Right cardiac atrium (tissue), 5 donors: ENCODE measurements at places on chromosomes 2 and 18. TPM values are rescaled to one million over a fixed set of nuclear protein-coding genes. Genes with fewer than 3 reads are reported as not detected.

Gene REG1A
- total RNA-seq: not detected

- no peak for DNase-seq
Observed at GRCh38 chr2:185063761-185064160, 465.4 kb downstream of the ZNF804A start.

- DNase-seq: no peak
Observed at GRCh38 chr18:55856229-55856628, 268.2 kb upstream of the TCF4 start.

Gene UGT1A1
- total RNA-seq: not detected

Gene SERPINB10
- total RNA-seq: not detected

DNA sequence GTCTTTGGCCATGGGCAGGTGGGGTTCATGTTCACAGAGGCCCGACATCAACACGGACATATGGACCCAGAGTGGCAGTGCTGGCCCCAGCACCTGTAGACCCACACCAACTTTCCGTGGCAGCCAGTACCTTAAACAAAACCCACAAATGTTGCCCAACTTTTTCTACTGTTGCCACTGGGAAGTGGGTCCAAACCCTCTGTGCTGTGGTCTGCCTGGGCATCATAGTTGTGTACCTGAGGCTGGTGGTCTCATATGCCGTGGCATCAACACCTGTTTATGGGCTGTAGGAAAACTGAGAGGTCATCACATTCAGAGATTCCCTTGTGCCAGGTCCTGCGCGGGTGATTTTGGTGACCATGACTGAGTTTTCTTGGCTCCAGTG lies 79.9 kb downstream of the SH3RF3 start:
- DNase-seq: no peak

GRCh38 chr2:113905886-113906285 lies 16.0 kb downstream of the ACTR3 start:
- DNase-seq: no peak

Gene ORMDL1
- 31.5 TPM for total RNA-seq

DNA sequence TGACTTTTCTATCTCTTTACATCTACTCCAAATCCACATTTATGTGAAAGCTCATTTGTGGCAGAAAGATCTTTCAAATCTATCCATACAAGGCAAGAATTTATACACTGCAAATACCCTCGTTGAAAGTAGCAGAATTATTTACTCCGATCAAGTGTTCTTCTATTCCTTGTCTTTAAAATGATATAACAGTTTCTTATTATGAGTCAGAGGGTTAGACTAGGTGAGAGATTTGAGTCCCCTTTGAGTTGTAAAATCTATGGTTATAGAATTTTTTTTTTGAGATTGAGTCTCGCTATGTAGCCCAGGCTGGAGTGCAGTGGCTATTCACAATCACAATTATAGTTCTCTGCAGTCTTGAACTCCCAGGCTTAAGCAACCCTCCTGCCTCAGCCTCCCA lies 5.6 kb upstream of the GREB1 start:
- no peak for DNase-seq

GRCh38 chr18:26312199-26312598 lies 86.0 kb downstream of the TAF4B start:
- no peak for DNase-seq

DNA sequence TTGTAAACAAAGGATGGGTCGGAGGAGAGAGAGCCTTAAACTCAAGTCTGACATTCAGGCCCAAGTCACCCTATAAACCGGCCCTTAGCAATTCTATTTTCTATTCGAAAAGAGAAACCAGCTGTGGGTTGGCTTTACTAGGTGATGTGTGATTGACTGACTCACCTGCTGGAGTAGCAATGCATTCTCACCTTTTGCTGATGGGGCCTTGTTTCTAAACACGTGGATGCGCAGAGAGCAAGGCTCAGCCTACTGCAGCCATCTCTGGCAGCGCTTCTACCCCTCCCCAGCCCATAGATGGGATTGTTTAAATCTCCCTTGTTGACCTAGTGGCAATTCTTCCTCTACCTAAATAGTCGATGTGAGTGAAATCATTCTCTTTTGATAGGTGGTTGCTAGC lies 138.5 kb downstream of the MEIS1 start:
- DNase-seq: no peak

DNA sequence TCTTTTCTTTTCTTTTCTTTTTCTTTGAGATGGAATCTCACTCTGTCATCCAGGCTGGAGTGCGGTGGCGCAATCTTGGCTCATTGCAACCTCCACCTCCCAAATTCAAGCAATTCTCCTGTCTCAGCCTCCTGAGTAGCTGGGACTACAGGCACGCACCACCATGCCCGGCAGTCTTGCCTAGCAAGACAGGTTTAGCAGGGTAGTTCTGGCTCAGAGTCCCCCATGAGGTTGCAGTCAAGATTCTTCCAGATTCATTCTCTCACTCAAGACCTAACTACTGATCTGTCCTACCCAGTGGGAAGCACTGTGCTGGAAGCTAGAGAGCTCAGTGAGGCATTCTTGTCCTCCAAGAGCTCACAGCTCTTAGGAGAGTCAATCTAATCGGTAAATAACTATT lies 17.6 kb upstream of the ZAP70 start:
- DNase-seq: no peak

DNA sequence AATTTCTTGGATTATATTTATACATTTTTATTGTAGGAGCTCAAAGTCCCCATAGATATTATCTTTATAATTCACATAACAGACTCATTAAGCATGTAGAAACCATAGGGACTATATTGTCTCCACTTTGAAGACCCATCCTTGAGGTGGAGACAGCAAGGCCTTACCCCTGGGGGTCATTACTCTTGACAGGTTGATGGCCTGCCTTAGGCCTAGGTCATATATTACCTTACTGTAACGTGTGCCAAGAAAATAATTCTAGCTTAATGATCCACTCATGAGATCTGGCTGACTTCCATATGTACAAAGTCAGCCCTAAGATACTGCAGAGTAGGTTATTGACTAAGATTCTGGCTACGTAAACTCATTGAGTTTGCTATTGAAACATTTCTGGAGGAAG lies 65.4 kb upstream of the GLS start:
- no peak for DNase-seq

Gene PROM2
- total RNA-seq: 1.1 TPM

DNA sequence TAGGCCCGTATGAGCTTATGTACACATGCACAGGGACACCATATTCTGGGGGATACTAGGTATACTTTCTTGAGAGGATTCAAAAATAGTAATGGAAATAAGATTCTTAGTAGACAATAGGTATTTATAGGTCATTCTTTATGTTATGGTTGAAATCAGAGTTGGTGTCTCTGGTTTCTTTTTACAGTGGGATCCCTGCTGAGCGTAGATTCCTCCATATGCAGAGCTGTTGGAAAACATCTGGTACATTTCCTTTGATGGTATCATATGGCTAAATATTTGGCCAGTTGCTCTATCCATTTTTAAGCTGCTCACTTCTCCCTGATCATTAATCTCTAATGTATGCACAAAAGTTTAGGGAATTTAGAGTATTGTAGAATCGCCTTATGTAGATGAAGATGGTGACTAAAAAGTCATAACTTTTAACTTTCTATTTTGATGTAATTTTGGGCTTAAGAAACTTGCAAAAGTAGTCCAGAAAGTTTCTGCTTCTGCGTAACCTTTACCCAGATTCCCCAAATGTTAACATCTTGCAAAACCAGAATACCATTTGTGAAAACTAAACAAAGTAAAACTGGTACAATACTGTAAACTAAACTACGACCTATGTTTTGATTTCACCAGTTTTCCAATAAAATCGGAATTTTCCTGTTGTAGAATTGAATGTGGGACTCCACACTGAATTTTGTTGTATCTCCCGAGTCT lies 5.4 kb downstream of the ARHGAP28 start:
- no peak for DNase-seq

GRCh38 chr2:186485576-186485870 lies 537 bp upstream of the ZC3H15 start:
- no peak for DNase-seq

Gene SERPINB13
- not detected for total RNA-seq

DNA sequence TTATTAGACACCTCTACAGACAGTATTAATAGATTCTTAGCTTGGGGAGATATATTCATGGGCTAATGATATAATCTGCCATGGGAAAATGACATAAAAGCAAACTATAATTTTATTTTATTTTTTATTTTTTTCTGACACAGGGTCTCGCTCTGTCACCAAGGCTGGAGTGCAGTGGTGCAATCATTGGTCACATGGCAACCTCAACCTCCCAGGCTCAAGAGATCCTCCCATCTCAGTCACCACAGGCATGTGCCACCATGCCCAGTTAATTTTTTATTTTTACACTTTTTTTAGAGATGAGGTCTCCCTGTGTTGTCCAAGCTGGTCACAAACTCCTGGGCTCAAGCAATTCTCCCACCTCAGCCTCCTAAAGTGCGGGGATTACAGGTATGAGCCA lies 39.3 kb downstream of the RTN4 start:
- no peak for DNase-seq

GRCh38 chr18:7177116-7177744 lies 53.7 kb upstream of the LRRC30 start:
- DNase-seq: peak; percentile 29

Gene C1GALT1C1L
- 3.1 TPM for total RNA-seq

DNA sequence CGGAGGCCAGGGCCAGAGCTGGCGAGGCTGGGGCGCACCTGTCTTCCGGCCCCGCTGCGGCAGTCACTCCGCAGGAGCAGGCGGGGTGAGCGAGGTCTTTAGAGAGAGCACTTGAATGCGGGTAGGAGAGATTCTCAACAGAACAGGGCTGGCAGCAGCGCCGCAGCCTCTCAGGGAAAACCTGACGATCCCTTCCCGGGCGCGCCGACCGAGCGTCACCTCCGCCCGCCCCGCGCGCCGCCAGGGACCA lies 526 bp downstream of the PRKRA start:
- DNase-seq: no peak

Gene CKAP2L
- total RNA-seq: not detected

DNA sequence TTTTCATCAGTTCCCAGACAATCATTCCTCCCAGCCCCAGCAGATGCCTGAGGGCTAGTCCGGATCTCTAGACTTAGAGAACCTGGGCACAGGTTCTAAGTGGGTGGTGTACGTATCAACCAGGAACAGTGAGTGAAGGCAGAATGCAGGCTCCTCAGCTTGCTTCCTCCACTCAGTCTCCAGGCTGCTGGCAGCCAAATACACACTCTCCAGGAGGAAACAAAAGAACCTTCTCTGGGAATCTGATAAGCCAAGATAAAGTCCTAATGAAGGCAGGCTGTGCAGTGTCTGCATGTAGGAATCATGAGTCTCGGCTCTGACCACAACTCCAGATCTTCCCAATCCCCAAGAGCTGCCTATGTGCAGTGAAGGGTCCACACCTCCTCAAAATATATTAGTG lies 245.7 kb downstream of the SP3 start:
- DNase-seq: no peak

Gene TUBB8B
- not detected for total RNA-seq

- no peak for DNase-seq
Observed at GRCh38 chr2:185502351-185502750, 236.3 kb upstream of the FSIP2 start.

GRCh38 chr2:54371460-54372065 lies 84.6 kb upstream of the SPTBN1 start:
- DNase-seq: peak; percentile 42

Gene CYP1B1
- total RNA-seq: 46.5 TPM

GRCh38 chr2:120319686-120320317 lies 26.1 kb upstream of the INHBB start:
- DNase-seq: no peak

DNA sequence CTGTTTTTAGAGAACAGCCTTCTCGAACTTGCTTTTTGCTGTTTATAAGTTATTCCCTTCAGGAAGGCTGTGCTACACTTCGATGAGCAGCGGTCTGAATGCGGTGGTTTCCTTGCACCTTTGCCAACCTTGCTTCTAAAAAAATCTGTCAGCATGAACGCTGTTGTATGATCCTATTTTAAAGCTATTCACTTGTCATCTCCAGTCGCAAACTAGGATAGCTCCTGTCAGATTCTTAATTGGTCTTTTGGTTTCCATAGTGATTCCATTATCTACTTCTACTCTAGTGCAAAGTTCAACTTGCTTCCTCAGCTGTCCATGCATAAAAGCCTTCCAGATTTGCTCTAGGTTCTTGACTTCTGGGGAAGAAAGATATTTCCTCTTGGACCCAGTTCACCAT lies 76.3 kb upstream of the GALNT3 start:
- DNase-seq: no peak

DNA sequence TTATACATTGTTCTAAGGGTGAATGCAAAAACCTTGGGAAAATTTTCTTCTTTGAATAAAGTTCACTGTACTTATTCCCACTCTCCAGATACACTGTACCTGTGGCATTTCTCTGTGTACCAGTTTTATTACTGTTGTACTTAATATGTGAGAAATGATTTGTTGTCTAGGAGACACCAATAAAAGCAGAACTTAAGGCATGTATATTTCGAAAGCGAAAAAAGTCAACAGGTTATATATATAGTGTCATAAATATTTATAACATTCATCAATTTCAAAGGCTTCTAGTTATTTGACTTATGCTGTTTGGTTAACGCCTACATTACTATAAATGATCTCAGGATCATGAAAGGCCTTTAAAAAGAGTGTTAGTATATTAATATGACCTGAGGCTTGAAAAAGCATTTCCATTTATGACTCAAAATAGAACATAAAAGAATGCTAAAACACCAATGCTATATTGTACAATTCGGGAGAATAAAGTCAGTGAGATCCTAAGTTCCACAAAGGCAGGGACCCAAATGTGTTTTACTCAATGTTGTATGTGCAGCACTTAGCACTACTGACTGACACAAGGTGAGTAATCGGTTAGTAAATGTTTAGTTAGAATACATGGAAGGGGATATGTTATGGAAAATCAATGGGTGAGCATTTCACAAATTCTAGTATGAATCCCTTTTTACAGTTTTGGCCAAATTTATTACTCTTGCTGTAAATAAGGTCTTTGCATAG lies 32.2 kb upstream of the HNRNPA3 start:
- no peak for DNase-seq

Gene ZNF804A
- not detected for total RNA-seq

DNA sequence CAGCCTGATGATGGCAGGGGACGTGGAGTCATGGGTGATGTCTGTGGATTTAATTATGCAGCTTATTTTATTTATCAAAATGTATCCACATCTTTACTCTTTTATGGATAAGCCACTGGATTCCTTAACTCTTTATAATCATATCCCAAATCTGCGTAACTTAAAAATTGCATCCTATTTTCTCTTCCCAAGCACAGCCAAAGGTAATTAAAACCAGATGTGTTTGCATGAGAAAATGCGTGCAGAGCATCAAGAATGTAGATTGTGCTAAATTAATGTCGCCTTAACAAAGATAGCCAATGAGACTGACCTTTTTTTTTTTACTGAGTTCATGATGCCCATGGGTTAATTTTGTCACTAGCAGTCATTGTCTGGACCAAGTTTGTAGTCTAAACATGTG lies 10.0 kb downstream of the SH3RF3 start:
- DNase-seq: no peak

DNA sequence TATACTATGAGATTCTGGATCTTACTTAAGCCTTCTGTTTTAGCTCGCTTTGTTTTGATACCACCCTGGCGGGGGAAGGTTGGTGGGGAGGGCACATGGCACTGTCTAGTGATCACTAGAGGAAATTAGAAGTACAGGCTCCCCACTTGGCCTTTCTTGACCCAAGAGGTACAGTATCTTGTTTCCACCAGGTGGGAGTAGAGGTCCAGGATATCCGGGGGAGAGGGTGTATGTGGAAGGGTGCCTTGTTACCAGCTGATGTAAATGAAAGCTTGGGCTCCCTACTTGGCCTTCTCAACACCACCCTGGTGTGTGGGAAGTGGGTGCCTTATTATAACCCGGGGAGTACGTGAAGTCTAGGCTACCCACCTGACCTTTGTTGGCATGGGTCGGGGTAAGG lies 7.5 kb downstream of the GALNT1 start:
- DNase-seq: no peak
